Foreskin keratinocyte (primary cell): ENCODE measurements at places on chromosomes 2 and 18. TPM values are rescaled to one million over a fixed set of nuclear protein-coding genes. Genes with fewer than 3 reads are reported as not detected.

DNA sequence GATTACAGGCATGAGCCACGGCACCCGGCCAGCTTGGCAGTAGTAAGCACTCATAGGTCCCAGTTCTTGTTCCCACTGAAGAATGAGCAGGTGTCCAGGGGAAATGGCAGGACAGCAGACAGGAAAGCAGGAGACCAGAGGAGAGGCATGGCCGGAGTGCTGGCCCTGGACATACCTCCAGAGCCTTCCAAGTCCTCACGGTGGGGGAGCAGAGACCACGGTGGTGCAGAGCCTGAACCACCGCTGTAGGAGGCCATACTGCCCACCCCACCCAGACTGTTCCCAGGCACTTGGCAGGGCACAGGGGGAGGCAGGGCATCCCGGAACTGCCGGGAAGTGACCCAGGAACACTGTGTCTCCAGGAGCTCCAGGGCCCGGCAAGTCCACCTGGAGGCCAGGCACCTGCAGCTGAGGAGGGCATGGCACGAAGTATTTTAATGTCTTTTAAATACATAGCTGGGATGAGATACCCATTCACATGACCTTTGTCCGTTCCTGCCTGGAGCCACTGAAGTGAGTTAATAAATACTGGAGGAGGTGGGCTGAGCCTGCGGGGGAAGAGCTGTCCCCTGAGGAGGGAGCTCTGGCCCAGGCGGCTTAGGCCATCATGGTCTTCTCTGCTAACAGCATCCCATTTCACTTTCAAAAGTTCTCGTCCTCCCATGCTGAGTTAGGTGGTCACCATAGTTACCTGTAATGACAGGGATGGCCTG is 49.7 kb upstream of the TFCP2L1 start:
- DNase-seq = no peak

The CYP20A1 gene
- 12.4 and 12.6 TPM in 2 replicates for total RNA-seq

The IL36A gene
- not detected in 2 replicates for total RNA-seq

GRCh38 chr2:144947709-144948037 is 427.8 kb upstream of the ZEB2 start:
- DNase-seq = no peak

The SLC5A7 gene
- not detected in 2 replicates for total RNA-seq

DNA sequence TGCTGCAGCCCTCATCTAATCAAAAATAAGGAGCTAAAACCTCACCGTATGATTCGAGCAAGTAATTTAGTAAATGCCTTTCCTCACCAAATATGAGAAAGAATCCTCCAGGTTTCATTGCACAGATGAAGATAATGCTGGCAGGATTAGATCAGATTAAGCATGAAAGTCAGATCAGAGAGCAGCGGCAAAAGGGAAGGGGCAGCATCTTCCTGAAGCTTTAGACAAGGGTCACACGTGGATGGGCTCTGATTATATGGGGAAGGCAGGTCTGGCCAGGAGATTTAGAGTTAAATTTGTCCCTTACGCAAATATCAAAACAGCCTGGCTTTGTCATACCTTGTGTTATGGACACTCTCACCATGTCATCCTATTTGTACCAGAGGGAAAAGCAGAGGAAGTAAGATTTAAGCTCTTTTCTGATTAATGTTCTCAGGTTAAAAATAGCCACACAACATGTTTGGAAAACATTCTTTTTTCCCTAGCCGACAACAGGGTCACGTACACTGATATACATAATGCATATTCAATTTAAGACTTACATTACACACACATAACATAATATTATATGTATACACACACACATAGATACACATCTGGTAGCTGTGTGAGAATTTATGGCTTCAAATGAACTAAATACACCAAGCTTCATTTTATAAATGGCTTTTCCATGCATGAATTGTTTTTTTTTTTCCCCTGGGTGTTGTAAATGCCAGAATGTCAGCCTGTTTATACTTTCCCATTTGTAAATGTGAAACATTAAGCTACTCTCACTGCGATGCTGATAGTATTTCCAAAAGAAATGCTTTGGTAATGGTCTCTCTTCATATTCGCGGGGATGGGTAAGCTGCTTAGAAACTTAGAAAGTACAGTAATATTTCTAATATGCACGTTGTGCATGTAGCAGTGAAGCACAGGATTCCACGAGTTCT is 196.3 kb upstream of the SIX3 start:
- no peak for DNase-seq

GRCh38 chr2:18651842-18652774 is 62.7 kb upstream of the NT5C1B start:
- DNase-seq = no peak

DNA sequence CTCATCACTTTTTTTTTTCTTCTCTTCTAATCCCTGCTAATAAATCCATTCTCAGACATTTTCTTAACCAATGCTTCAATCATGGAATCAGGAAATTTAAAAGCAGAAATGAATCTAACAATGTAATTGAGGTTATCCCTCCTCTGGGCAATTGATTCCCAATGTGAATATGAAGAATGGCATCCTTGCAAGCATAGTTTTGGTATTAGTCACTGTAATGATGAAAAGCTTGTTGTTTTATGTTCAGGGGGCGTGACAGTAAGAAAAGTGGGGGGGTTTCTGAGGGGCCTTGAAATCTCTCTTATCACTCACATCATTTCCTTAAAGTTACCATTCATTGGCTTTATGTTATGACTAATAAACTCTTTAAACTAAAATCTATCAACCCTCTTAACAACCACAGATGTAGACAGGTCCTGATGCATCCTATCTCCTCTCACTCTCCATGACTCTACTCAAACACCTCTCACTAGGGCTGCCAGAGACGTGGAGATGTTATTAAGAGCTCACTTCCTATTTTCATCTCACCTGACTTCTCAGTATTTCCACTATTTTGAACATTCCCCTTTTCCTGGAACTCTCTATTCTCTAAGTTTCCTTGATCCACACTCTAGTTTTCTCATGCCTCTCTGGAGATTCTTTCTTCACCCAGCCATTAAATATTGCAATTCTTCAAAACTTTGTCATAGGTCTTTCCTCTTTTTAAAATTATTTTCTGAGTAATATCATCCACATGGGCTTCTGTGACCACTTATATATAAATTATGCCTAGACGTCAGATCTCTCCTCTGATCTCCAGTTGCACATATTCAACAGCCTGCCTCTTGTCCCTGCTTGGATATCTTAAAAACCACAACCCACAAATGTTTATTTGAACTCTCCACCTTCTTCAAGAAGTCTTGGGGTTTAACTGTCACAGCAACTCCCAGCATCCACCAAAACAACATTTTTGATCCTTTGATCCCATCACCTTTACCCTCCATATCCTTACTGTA is 332.9 kb downstream of the CDH2 start:
- DNase-seq = peak; percentile 89

The NTSR2 gene
- not detected in 2 replicates for total RNA-seq

DNA sequence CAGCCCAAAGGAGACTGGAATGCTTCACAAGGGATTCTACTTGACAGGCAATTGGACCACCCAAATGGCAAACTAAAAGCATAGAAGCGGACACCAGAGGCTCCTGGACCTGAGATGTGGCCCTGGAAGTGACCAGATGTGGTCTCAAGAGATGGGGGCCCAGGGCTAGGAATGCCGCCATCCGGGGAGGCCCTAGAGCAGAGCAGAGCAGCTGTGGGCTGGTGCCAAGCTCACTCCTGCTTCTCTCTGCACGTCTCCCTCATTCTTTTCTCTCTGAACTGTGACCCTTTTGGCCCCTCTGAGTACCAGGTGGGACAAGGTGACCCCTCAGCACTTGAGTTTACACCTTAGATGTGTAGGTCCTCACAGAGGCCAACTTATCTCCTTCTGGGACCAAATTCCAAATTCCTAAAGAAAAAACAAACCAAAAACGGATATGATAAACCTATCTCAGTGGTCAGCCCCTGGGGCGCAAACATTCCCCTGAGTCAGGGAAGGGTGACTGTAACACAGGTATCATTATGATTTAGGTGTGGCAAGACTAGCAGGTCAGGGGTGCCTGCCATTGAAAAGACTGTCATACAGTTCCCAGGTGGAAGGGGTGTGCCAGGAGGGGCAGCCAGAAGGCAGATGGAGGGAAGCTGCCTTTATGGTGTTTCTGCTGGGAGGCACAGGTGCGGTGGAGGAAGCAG is 6.5 kb upstream of the IL1R2 start:
- DNase-seq = peak; percentile 92

The CDK5R2 gene
- not detected in 2 replicates for total RNA-seq

DNA sequence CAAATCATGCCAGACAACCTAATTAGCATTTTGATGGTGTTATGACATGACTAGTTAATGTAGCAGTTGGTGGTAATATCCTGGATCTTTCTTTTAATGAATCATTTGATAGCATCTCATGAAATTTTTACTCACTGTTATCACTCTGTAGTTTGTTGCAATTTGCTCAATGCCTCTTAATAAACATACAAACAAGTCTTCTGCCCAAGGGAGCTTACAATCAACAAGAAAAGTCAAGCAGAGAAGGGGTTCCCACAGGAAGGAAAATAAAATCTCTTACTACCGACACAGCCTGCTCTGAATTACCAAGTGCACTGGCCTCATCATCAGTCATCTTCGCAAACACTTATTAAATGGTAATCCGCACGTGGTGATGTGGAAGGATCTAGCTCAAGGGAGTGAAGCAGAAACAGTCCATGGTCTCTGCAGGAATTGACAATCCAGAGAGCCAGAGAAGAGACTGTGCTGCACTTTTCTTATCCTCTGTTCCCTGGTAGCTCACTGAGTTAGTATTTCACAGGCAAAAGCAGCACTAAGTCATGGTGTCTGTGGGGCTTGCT is 263.5 kb downstream of the EPHA4 start:
- no peak for DNase-seq

The WNT6 gene
- total RNA-seq = not detected in 2 replicates

The KIF3C gene
- 20.6 and 22.6 TPM in 2 replicates for total RNA-seq

DNA sequence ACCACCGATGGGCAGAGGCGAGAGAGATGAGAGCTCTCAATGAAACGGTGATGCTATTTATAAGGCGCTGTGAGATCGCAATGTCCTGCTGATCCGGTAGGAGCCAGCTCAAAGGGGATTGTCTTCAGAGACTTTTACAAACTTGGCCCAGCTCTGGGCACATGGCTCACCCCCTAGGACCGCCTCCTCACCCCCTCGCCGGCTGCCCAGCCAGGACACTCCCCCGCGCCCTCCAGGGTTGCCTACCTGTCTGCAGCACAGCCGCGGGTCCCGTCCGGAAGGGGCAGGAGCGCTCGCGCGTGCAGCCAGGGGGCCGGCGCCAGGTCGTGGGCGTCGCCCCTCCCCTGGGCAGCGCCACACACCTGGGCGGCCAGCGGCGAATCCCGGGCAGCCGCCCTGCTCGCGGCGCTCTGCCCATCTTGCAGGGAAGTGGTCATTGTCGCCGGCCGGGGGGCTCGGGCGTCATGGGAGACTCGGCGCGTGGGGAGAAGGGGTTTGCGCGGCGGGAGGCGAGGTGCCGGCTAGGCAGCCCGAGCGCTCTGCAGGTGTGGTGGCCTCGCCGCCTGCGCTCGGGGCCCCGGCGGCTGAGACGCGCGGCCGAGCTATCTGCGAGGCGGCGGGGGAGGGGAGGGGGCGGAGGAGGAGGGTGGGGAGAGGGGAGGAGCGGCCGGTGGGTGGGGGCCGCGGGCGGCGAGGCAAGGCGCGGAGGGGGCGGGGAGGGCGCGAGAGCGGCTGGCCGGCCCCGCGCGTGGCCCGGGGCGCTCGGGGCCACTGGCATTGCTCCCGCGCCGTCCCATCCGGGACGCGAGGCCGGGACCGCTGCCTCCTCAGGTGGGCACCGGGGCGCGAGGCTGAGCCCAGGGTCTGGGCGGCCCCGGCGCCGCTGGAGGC is at the start of gene GRB14:
TSS of gene GRB14 (minus strand) at position 610 of the 891 bp plus-strand sequence. CDS start at position 437, 173 bp downstream.
- DNase-seq = no peak

DNA sequence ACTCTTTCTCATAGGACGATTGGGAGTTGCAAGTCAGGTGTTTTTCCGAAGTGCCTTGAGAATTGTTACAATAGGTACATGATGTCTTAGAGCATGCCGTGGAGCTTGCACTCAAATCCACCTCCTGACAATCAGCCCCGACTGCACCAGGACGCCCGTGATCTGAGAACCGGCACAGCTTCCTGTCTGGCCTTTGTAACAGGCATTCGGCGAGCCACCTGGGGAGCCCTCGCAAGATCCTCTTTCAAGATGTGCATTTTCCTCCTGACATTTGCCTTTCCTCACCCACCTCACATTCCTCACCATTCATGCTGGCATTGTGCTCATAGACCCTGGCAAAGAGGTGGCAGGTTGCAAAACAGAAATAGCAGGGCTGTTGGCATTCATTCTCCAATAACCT is 427.3 kb downstream of the GALR1 start:
- DNase-seq = no peak

DNA sequence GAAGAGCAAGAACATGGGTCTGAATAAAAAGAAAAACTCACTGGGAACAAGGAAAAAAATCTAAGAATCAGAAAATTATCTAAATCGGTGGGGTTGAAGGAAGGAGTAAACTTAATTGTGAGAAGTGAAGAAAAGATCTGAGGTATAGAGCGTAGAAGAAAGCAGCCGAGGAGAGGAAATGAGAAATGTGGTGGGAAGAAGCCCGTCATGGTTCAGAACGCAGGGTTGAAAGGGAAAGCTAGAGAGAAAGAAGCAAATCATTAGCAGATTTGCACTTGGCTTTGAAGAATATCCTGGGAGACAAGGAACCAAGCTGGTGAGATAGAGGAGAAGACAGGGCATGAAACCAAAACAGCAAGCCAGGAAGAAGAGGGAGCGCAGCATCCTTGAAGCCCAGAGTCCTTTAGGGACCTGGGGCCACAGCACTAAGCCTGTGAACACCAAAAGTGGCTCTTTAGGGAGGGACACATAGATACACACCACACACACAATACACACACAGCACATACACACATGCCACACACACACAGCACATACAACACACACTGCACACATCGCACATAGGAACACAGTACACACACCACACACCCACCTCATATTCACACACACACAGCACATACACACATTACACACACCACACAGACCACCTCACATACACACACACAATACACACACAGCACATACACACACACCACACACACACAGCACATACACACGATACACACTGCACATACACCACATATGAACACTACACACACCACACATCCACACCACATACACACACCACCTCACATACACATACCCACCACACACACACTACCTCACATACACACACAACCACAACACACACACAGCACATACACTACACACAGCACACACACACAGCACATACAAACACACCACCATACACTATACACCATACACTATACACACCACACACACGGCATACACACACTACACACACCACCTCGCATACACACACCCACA is 274.6 kb downstream of the ETAA1 start:
- DNase-seq = no peak

- DNase-seq = no peak
These were observed 152.2 kb downstream of the PID1 start for GRCh38 chr2:229118927-229119326.
